Esophagus squamous epithelium (tissue), 5 donors: ENCODE measurements at places on chromosomes 7 and 10. TPM values are rescaled to one million over a fixed set of nuclear protein-coding genes. Genes with fewer than 3 reads are reported as not detected.

- H3K36me3 ChIP-seq, result no peaks in the 10 kb centered on the region
- H3K27ac ChIP-seq, result no peak overlapping the region
- DNase-seq, result no peak
These were observed 120.4 kb downstream of the CDK6 start for GRCh38 chr7:92715963-92716362.

- peaks cover 22% of the 10 kb centered on the region for H3K4me1 ChIP-seq
- no peak overlapping the region for H3K27ac ChIP-seq
- no peaks in the 10 kb centered on the region for H3K27me3 ChIP-seq
- H3K4me3 ChIP-seq, result no peak overlapping the region
These were observed 20.0 kb downstream of the AMZ1 start for GRCh38 chr7:2708041-2708440.

DNA sequence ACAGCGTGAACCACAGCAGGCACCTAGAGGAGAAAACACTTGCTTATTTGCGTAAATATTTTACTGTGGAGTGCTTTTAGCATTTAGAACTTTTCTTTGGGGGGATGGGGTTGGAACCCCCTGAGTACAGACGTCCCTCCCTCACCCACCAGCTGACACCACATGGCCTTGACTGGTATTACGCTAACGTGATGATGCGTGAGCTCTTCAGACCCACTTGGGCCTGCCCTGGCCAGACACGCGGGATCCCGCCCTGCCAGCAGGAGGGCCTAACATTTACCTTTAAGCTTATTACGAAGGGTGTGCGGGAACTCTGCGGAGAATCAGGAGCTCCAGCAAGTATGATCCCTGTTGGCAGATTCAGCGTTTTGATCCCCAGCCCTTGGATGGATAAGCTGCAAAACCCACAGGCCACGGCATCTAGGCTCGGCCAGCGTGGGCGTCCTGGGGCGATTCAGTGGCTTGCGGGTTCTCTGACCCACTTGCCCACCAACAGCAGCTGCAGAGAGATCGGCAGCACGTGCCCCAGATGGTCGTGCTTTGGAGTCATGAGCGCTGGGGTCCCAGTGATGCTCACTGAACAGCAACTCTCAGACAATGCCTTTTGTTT lies 545.5 kb upstream of the FOXK1 start:
- H3K27me3 ChIP-seq, result peaks cover 8% of the 10 kb centered on the region
- no peak overlapping the region for H3K4me3 ChIP-seq
- no peak for DNase-seq
- no peak overlapping the region for H3K27ac ChIP-seq

Gene SORBS1
- 99.1 TPM for total RNA-seq
